ENCODE measurements at places on chromosomes 13 and 19. TPM values are rescaled to one million over a fixed set of nuclear protein-coding genes. Genes with fewer than 3 reads are reported as not detected.
A peak's percentile ranks its signal among the peaks of the same experiment; 100 is the strongest.

Gene PDCD2L
- 8.5 TPM for total RNA-seq

- DNase-seq, result no peak
Observed at GRCh38 chr19:30570194-30570593, 198.0 kb downstream of the ZNF536 start.

GRCh38 chr13:28046981-28047380 is 53.4 kb downstream of the FLT3 start:
- no peak for DNase-seq

Gene HIF3A
- 49.2 TPM for total RNA-seq

Gene VMAC
- 2.4 TPM for total RNA-seq

Gene B3GNT8
- total RNA-seq, result 3.9 TPM

Gene DPF1
- 0.51 TPM for total RNA-seq

DNA sequence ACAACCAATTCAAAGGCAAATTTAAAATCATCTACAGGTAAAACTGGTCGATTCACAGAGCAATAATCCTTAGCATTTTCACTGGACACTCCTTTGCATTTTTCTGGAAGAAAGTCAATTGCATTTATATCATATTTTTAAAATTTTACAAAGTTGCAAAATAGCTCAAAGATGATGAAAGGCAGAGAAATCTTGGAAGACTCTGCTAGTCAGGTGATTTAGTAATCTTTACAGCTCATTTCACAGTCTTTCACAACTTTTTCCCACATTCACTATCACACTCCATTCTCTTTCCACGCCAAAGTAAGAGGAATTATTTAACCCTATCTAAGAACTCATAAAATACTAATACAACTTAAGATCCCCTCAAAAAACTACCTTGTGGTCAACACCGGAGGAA is 1063.8 kb downstream of the EFNB2 start:
- DNase-seq, result no peak

GRCh38 chr13:109649713-109650112 is 136.7 kb downstream of the IRS2 start:
- no peak for DNase-seq

Gene SIGLECL1
- not detected for total RNA-seq

- DNase-seq, result no peak
Observed at GRCh38 chr13:111518161-111518792, 197.8 kb downstream of the TEX29 start.

Gene ENOX1
- total RNA-seq, result 6.6 TPM

- DNase-seq, result no peak
Observed at GRCh38 chr13:99639126-99639525, 137.9 kb downstream of the TM9SF2 start.

DNA sequence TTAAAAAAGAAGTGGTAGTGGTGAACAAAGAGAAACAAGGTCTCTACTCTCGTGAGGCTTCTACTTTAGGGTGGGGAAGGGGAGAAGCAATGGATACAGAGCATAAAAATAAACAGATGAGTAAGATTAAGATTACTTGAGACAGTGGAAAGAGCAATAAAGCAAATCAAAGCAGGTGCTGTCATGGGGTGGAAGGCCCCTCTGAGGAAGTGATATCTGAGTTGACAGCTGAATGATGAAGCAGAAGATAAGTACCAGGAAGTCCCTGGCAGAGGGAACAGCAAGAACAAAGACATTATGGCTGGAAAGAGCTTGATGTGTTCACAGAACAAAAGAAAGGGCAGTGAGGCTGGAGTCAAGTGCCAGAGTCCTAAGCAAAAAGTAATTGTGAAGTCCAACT is 221.8 kb downstream of the ENOX1 start:
- no peak for DNase-seq

Gene FCER2
- not detected for total RNA-seq

Gene NTN5
- total RNA-seq, result not detected

- DNase-seq, result no peak
Observed at GRCh38 chr19:16824658-16825311, 4.4 kb upstream of the SIN3B start.

- DNase-seq, result no peak
Observed at GRCh38 chr19:47093841-47094240, 19.7 kb downstream of the ZC3H4 start.

Gene FUT2
- not detected for total RNA-seq

GRCh38 chr19:13817018-13817614 is 21.9 kb downstream of the ZSWIM4 start:
- no peak for DNase-seq

DNA sequence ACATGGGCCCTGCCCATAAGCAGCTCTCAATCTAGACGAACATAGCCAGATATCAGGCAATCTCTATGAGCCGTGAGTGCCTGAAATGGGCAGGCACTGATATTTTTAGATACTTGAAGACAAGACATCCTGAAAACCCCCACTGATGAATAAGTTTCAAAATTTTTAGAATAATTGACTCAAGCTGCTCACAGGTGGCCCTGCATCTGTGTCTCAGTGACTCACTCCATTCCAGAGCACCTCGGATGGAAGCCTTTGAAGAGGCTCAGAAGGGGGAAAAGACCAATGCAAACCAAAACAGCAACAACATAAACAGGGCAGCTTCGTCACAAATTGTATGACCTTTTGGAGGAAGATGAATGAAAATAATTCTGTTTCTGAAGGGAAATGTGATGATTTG is 42.8 kb upstream of the SLC46A3 start:
- no peak for DNase-seq

Gene SPRYD7
- 13.0 TPM for total RNA-seq

Gene PPP5C
- total RNA-seq, result 82.8 TPM

DNA sequence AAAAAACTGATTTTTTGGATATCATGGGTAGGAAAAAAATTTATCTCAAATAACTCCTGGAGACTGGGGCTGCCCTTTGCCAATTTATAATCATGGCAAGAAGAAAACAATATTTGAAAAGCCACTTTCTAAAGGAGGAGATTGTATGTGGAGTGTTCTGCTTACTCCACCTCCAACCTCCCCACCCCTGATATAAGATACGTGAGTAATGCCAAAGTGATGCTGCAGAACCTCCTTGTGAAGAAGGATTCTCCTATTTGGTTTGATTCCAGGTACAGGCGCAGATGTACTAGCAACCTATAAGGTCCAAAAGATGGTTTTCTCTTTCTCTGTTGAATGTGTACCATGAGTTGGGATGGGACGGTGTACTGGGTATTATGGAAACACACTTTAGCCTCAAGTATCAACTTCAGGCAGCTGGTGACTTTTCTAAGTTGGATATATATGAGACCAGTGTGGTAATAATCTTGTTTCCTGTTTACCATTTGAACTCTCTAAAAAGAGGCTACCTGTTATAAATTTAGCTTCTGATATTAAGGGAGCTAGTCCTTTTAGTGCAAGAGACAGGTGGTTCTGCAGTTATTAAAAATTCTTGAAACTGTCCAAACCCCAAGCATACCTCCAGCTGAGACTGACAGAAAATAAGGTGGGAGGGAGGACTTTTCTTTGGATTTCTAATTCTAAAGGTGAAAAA is 724.0 kb upstream of the MIR17HG start:
- DNase-seq, result no peak

Gene PABPC3
- not detected for total RNA-seq

GRCh38 chr13:88628882-88629281 is 957.7 kb downstream of the SLITRK5 start:
- DNase-seq, result no peak

Gene SSC5D
- total RNA-seq, result 7.7 TPM

- no peak for DNase-seq
Observed at GRCh38 chr13:87259479-87260083, 411.6 kb upstream of the SLITRK5 start.

DNA sequence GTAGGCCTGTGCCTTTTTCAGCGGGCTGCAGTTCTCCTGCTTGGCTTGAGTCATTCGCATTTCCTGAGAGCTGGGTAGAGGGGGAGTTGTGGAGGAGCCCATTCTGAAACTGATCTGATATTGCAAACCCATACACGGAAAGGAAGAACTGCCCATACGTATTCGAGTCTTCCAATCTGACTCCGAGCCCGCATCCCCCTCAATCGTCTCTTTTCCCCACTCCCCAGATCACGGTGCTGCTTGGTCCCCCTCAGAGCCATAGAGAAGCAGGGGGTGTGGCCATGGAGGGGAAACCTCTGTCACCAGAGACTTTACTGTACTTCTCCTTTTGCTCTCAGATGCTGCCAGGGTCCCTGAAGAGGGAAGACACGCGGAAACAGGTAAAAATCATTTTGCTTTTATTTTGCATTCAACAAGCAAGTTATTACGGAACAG is at the start of gene CD22:
Gene CD22, plus strand, starts transcription at position 337 of the 435 bp plus-strand sequence. CDS start 2,854 bp downstream, outside the sequence.
- no peak for DNase-seq

Gene NLRP5
- not detected for total RNA-seq

Gene KLK3
- total RNA-seq, result not detected

Gene DACT3
- 23.8 TPM for total RNA-seq

Gene RASIP1
- 13.6 TPM for total RNA-seq

DNA sequence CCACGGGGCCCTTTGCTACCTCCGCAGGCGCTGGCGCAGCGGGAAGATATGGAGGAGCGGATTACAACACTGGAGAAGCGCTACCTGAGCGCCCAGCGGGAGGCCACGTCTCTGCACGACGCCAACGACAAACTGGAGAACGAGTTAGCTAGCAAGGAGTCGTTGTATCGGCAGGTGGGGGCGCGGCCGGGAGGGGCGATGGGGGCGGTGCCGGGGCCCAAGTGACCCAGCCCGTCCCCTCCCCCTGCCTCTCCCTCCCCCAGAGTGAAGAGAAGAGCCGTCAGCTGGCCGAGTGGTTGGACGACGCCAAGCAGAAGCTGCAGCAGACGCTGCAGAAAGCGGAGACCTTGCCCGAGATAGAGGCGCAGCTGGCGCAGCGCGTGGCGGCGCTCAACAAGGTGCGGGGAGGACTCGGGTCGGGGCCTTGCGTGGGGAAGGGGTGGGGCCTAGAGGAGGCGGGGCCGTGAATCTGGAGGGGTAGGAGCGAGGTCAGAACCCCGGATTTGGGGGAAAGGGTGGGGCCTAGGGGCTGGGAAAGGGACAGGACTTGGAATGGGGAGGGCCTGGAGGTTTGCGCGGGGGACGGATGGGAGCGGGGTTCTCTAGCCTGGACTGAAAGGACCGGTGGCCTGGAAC is 13.7 kb downstream of the PPFIA3 start:
- no peak for DNase-seq

- DNase-seq, result no peak
Observed at GRCh38 chr13:107238262-107238981, 670.5 kb upstream of the ARGLU1 start.

DNA sequence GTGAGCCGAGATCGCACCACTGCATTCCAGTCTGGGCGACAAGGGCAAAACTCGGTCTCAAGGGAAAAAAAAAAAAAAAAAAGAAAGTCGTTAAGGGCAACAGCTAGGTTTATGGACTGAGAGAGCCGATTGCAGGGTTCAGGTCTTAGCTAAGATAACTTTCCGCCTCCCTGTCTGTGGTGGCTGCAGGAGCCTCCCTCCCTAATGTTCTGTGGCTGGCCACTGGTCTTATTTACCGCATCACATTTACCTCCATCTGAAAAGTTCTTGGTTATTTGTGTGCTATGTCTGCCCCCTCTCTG is 722 bp upstream of the CRTC1 start:
- no peak for DNase-seq

DNA sequence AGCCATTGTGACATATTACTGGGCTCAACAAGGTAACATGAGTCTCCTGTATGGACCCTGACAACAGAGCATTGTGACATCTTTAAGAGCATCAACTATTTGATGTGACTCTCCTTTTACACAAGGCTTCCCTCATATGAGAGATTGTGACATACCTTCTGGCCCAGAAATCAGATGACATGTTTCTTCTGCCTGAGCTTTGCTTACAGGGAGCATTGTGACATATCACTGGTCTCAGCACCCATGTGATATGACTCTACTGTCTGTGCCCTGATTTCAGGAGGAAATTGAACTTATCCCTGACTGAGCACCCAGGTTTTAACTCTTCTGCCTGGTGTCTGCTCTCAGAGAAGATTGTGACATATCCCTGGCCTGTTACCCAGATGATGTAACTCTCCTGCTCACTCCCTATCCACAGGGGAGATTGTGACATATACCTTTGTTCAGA is 15.9 kb upstream of the ZNF681 start:
- no peak for DNase-seq

GRCh38 chr19:14333101-14333871 is 48.0 kb upstream of the ADGRE5 start:
- no peak for DNase-seq

Gene FAM174C
- 20.0 TPM for total RNA-seq

Gene ZNF763
- 3.1 TPM for total RNA-seq

DNA sequence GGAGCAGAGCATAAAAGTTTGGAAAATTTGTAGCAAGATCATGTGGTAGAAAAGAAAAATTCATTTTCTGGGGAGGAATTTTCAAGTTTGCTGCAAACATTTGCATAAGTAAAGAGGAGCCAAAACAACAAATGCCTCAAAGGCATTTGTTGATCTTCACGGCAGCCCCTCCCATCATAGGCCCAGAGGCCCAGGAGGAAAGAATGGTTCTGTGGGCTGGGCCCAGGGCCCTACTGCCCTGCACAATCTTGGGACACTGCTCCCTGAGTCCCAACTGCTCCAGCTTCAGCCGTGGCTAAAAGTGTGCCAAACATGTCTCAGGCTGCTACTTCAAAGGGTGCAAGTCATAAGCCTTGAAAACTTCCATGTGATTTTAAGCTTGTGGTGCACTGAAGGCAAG is 11.3 kb downstream of the LGALS13 start:
- no peak for DNase-seq

GRCh38 chr13:53311561-53311960 is 282.9 kb downstream of the OLFM4 start:
- DNase-seq, result no peak

GRCh38 chr13:38141792-38142191 is 207.9 kb upstream of the UFM1 start:
- no peak for DNase-seq

DNA sequence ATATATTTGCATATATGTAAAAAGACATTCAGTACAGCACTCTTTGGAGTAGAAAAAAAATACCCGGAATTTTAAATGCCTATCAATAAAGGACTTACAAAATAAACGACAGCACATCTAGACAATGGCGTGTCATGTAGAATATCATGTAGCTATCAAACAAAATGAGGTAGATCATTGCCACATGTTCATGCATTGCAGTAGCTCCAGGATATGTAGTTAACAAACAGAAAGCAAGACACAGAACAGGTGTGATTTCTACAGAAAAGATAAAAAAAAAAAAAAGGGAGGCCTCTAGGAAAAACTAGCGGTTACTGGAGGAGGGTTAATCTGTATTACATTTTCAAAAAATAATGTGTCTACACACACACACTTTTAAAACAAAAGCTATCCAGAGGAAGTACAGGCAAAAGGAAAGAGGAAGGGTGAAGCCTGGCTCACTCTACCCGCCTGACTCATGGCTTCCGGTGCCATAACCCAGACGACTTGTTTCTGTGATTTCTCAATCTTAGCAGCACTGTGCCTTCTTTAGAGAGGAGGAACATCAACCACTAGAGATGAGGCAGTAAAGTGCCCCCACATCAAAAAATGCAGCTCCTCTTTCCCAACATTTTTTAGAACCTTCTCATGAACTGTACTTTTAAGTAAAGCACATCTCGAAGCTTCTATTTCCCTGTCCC is 6.9 kb downstream of the KCTD12 start:
- peak; percentile 91 for DNase-seq

DNA sequence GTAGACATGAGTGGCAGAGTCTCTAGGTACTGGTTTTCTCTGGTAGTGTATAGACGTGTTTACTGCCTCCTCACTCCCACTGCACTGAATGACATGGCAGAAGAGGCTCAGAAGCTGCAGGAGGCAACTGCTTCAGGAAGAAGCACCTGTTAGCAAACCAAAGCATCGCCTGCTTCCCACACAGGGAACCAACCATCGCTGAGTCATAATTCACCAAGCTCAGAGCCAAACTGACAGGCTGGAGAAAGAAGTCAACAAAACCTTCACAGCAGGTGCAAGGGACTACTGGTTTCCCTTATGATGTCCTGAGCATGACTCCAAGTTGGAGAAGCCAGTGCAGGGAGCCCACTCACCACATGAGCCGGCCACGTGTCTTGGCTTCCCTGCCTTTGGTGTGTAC is 69.8 kb downstream of the KCTD12 start:
- DNase-seq, result no peak
